ENCODE measurements at places on chromosomes 7 and 10.

GRCh38 chr7:34041707-34042106 is 136.4 kb downstream of the BMPER start:
- DNase-seq, result peak; percentile 24

GRCh38 chr10:10327934-10328333 is 689.7 kb upstream of the CELF2 start:
- no peak for DNase-seq

GRCh38 chr7:6159524-6160031 is 112.8 kb downstream of the CYTH3 start:
- no peak for DNase-seq

- DNase-seq, result no peak
Measured at GRCh38 chr10:8418631-8419030, 364.1 kb downstream of the GATA3 start.

DNA sequence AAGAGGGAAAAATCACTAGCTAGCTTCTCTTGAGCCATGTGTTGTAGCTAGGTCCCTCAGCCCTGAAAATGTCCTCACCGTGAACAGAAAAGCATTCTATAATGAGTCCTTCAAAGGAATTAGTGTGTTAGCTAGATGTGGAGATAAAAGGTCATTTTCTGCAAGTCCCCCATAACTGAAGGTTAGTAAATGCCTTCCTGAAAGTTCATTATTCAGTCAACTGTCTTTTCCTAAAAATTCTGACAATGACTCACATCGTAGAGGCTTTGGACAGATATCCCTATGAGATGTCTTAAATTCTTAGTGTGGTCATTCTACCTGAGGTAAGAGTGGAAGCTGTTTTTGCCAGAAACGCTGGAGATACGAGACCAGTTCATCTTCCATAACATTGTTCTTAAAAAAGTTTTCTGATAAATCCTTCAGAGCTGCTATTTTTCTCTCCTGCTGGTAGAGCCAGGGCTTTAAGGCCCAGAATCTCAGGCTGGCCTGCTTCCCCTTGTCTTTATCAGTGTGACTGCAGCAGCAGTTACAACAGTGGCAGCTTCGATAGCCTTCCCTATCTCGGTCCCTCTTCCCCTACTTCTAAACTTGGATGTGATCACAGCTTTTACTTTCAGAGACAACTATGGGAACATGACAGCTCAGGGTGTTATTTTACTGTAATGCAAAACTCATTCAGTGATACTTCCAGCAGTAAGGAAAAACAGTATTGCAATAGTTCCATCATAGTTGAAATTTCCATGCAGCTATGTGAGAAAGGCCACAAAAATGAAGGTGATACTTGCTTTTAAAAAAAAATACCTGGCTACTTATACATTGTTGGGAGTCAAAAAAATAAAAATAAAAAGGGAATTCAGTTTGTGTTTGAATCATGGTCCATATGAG is 37.3 kb upstream of the PRKAR2B start:
- DNase-seq, result no peak

GRCh38 chr7:140542228-140542603 is 62.9 kb upstream of the MKRN1 start:
- peak; percentile 61 for DNase-seq

DNA sequence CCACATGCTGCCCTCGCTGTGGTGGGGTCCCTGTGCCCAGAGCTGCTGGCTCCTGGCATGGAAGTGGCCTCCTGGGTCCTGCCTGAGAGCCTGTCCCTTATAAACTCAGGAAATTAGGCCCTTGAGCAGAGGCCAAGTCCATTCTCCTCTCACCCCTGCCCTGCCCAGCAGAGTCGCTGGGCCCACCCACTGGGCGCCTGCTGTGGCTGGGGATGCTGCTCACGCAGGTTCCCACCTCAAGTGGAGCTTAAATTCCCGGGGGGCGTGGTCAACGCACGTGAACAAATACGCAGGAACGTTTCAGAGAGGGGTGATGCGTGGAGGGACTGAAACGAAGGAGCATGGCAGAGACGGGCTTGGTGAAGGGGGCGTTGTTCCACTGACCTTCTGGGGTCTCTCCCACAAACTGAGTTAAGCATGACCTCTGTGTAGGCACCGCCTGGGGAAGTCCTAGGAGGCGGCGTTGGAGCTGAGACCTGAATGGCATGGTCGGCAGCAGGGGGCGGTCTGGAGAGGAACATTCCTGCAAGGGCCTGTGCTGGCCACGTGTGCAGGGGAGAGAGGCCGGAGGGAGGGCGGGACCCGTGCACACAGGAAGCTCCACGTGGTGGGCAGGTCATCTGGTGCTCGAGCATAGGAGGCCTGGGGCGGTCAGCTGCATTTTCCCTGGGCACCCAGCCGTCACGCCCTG is 27.9 kb downstream of the FAM20C start:
- no peak for DNase-seq

DNA sequence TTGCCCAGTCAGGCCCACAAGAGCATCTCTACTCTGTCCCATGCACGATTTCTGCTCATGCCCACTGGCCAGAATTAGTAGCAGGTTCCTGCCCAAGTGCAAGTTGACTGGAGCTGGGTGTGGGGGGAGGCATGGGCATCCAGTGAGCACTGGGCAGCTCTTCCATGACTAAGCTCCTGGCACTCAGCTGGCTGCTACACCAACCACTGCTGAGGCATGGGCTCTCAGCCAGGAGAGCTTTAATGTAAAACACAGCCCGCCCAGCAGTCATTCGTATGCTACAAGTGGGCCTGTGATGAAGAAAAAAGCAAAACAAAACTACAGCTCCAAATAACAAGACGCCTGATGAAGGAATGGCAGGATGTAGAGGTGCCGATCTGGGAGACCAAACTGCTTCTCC is 335.4 kb upstream of the PFKP start:
- DNase-seq, result no peak

- no peak for DNase-seq
Measured at GRCh38 chr10:15305634-15306033, 65.5 kb downstream of the FAM171A1 start.

GRCh38 chr7:92964141-92964540 is 127.8 kb upstream of the CDK6 start:
- no peak for DNase-seq

DNA sequence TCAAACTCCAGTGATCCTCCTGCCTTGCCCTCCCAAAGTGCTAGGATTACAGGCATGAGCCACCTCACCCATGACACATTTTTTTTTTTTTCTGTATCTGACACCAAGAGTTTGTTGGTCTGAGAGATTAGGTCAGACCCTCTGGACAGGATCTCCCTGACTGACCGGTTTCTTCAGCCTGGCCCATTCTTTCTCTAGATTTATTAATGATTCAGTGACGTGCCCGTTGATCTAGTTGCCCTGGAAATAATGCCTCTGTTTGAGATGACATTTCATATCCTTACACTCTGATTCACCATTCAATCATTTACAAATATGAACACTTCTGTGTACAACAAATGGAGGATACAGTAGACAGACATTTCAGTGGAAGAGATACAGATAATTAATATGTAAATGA is 1.4 kb upstream of the ZNF212 start:
- DNase-seq, result peak; percentile 62

DNA sequence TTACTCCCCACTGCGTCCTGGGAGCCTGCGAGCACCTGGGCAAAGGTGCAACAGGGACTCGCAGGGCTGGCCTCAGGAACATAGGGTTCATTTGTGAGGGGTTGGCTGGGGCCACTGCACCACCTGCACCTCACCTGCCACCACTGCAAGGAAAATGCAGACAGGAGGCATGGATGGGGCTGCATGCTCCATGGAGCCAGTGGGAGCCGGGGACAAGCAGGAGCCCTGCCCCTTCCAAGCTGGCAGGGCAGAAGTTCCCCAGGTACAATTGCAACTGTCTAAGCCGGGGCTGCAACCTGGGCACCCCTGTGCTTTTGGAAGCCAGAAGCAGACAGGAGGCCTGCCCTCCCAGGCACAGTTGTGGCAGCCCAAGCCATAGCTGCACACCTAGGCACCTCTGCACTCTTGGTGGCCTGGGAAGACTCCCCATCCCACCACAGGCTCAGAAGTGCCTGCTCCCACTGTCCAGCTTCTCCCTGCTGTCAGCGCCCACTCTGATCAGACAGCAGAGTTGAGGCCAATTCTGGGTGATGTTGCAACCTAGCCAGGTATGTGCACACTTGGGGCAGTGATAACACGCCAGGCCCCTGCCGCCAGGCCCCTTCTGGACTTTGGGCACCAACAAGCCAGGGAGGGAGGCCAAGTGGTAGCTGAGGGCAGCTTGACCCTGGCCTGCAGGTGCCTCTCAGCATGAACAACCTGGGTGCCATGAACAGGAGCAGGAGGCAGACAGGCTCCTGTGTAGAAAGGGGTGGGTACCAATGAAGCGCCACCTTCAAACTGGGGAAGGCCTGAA is 58.2 kb downstream of the TMEM106B start:
- DNase-seq, result no peak

- no peak for DNase-seq
Measured at GRCh38 chr7:84245835-84246234, 51.2 kb upstream of the SEMA3A start.

DNA sequence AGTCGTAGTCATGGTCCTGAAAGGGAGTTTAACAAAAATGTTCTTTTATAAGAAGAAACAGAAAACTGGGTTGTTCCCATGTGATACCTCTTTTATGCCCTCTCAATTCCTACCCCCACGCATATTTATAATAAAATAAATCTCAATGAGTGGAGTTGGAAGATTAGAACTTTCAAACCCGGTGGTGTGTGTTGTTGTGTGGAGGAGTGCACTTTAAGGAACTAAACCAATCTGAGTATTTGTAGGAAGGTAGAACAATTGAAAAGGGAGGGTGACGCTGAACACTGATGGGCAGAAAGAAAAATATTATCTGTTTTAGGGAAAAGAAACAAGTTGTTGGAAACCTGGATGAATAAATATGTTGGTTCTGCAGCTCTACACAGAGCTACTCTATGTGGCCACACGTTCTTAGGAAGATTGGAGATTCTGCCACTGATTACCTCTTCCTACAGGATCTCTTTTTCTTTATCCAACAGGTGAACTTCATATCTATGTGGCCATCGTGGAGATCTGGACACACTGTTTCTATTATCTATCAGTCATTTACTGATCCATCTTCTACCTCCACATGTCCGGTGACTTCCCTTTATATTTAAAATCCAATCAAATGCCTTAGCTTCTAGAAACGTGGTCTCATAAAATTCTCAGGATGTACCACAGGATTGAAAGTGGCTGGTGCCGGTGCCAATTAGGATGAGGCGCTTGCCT is 13.1 kb upstream of the GATA3 start:
- no peak for DNase-seq
